ENCODE measurements at places on chromosomes 1 and 21.

- no peak for DNase-seq
Measured at GRCh38 chr1:64839732-64840405, 95.0 kb downstream of the RAVER2 start.

DNA sequence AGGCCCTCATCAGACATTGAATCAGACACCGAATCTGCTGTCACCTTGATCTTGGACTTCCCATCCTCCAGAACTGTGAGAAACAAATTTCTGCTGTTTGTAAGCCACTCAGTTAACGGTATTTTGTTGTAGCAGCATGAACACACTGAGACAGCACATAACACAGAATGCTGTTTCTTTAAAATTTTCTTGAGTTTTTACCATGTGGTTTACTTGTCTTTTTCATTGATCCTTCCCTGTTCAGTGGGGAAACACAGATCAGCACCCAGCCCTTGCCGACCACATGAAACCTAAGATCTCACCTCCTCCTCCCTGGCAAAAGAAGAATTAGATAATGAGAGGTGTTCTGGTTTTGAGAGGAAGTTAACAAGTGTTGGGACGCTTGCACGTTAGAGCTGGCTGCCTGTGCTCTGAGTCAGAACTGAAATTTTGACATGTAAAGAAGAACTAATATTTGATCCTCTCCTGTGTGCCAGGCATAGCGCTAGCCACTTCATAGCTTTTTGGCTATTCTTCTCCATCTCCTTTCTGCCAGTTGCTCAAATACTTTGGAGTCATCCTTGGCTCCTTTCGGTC, 179.6 kb downstream of the DHRS3 start:
- DNase-seq = no peak

GRCh38 chr1:65435987-65436386, 15.5 kb downstream of the LEPR start:
- DNase-seq = peak; percentile 81

DNA sequence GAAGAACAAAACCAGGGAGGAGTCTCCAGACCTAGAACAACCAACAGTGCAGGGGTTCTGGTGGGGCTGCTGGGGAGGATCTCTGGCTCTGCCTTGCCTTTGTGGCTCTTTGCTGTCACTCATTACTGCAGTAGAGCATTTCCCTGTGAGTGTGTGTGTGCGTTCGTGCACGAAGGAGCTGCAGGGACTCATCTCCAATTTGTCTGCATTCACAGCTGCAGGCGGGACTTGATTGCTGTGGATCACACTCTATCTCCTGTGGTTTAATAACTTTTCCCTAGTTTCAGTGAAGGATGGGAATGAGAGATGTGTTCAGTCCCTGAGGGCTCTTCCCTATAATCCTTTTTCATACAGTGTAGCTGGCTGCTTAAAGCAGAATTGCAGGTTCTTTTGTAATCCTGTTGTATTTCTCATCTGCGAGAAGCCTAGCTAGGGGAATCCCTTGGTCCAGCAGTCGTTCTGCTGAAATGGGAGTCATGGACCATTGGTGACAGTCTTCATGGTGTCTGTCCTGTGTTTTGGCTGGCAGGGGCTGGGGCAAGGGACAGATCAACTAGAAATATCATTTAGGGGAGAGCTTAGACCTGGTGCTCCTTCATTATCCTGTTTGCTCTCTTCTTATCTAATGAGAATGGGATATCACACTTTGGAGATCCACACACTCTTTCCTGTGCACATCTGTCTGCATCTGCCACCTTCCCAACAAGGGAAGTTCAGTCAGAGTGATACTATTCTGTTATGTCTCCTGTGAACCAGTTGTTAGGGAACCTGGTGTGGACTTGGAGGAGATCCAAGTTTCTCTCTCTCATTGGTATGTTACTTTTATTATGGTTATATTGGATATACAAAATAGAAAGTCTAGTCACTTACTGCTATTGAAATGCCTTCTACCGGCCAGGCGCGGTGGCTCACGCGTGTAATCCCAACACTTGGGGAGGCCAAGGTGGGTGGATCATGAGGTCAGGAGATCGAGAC, 3.0 kb downstream of the PCP4L1 start:
- no peak for DNase-seq

DNA sequence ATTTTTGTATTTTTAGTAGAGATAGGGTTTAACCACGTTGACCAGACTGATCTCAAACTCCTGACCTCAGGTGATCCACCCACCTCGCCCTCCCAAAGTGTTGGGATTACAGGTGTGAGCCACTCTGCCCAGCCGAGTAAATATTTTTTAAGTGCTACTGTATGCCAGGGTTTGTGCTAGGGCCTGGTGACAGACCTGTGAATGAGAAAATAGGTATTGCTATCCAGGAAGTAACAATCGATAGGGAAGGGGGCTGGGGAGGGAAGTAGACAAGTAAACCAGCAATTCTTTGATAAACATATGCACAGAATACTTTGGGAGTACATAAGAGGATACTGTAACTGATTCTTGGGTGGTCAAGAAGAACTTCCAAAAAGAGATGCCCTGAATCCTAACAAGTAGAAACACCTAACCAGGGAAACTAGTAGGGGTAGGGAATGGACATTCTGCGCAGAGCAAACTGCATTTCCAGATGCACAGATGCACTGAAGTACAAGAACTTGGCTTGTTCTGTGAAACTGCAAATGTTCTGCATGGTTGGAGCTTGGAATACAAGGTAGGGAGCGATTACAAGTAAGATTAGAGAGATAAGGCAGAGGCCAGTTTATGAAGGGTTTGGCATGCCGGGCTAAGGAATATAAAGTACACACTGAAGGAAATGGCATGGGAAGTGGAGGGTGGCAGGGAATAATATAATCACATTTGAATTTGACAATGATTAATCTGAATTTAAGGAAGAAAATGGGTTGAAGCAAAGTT, 19.0 kb upstream of the DOCK7 start:
- DNase-seq = no peak

GRCh38 chr1:167509587-167509986, 8.7 kb downstream of the CD247 start:
- no peak for DNase-seq

GRCh38 chr1:3518256-3518655, 63.8 kb downstream of the ARHGEF16 start:
- no peak for DNase-seq

- DNase-seq = no peak
Measured at GRCh38 chr1:205315008-205315618, 6.4 kb downstream of the NUAK2 start.

GRCh38 chr1:93827633-93828366, 51.2 kb downstream of the DNTTIP2 start:
- DNase-seq = no peak
